Epithelial cell of umbilical artery (primary cell): ENCODE measurements at places on chromosomes 5 and 9. TPM values are rescaled to one million over a fixed set of nuclear protein-coding genes. Genes with fewer than 3 reads are reported as not detected.

SLIT3 gene
- under 0.01 and 0.46 TPM in 2 replicates for total RNA-seq

CTNNAL1 gene
- 178 and 239 TPM in 2 replicates for total RNA-seq

CANX gene
- 741 and 745 TPM in 2 replicates for total RNA-seq

PALM2AKAP2 gene
- under 0.01 TPM in 1 of 2 replicates, not detected in the other for total RNA-seq

STKLD1 gene
- total RNA-seq: 0.32 and 0.61 TPM in 2 replicates

CER1 gene
- not detected in 2 replicates for total RNA-seq

DNM1 gene
- 0.46 and 0.97 TPM in 2 replicates for total RNA-seq

SYNPO gene
- total RNA-seq: 6.2 and 10.2 TPM in 2 replicates

MRPL50 gene
- 18.5 and 19.8 TPM in 2 replicates for total RNA-seq

HEMGN gene
- not detected in 2 replicates for total RNA-seq
